B cell (primary cell): ENCODE measurements at places on chromosomes 7 and 10. TPM values are rescaled to one million over a fixed set of nuclear protein-coding genes. Genes with fewer than 3 reads are reported as not detected.

- DNase-seq = no peak
Measured at GRCh38 chr7:66055321-66055956, 20.2 kb upstream of the ASL start.

TLX1 gene
- total RNA-seq = not detected in 2 replicates

- DNase-seq = no peak
Measured at GRCh38 chr7:111788286-111789047, 226.2 kb upstream of the IMMP2L start.

THSD7A gene
- not detected in 2 replicates for total RNA-seq

HECW1 gene
- total RNA-seq = not detected in 2 replicates

- DNase-seq = no peak
Measured at GRCh38 chr7:137818036-137818435, 28.7 kb downstream of the DGKI start.

NPSR1 gene
- total RNA-seq = not detected in 2 replicates

DNA sequence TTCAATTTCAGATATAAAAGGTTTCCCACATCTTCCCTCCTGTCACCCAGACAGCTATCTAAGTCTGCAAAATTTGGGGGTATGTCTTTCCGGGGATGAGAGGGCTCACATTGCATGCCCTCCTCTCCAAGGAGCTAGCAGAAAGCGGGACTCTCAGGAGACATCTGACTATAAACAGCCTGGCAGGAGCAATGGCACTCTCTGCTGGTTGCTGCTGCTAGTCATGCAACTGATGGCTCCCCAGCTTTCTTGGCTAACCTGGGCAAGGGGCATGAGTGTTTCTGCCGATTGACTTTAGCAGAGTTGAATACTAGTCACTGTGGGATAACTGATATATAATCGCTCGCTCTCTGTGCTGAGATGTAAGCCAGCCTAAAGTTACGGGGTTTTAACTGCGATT, 12.0 kb downstream of the TBX20 start:
- DNase-seq = no peak

DNA sequence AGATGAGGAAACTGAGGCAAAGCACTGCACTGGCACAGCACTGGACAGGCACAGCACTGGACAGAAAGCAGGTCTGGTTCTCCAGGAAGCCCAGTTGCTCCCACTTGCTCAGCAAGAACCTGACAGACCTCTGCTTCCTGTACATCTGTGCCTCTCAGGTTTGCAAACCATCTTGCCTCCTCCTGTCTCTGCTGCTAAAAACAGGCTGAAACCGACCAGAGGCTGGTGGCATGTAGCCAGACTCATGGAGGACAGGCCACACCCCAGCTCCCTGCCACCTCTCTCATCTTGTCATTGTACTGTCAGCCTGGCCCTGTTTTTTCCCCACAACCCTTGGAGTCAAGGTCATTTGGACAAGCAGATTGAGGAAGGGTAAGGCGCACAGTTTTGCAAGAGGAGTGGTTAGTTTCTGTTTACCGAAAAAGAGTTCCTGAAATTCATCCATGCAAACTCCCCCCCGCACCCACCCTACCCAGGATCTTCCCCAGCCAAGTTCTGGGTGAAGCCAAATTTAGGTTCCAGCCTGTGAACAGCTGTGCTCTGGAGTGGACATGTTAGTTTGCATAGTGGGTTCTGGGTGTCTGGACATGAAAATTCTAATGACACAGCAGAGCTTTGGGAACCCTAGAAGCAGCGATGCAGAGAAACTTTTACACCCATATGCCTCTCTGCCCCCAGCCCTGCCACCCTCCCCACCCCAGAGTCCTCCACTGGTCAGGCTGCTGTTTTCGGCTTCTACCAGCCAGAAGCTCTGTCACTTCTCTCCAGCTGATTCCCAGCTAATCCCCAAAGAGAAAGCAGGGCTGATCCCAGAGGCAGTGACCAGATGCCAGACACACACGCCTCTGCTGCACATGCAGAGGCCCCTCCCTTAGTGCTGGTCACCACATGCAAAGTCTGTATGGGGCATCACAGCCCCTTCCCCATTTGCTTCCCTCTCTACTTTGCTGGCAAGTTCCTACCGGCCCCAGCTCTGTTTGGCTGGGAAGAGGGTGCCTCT, 8.5 kb upstream of the C10orf105 start:
- DNase-seq = peak; percentile 74

GRCh38 chr10:45404770-45405120, 30.7 kb downstream of the ALOX5 start:
- DNase-seq = no peak

GRCh38 chr10:121466424-121466823, 131.8 kb downstream of the FGFR2 start:
- no peak for DNase-seq

DNA sequence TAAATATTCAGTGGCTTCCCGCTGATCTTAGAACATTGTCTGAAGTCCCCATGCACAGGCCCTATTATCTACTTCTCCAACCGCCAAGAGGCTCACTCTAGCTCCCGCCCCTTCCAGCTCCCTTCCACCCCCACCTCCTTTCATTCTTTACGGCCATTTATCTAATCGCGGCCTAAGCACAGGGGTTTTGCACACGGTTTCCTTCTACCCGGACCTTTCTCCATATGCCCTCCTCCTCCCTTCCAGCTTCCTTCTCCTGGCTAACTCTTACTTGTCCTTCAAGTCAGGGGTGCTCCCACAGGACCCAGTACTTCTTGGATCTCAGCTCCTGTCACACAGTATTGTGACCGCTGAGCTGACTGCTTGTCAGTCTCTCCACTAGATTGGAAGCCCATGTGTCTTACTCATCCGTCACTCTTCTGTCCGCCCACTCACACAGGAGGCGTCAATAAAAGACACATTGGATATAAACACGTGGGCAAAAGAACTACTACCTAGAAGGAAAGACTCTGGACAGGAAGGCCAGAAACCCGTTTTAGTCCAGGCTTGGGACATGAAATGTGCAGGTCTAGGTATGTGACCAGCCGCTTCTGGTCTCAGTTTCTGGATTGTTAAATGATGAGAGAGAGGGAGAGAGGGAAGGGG, 20.2 kb upstream of the HPS1 start:
- DNase-seq = no peak

DNA sequence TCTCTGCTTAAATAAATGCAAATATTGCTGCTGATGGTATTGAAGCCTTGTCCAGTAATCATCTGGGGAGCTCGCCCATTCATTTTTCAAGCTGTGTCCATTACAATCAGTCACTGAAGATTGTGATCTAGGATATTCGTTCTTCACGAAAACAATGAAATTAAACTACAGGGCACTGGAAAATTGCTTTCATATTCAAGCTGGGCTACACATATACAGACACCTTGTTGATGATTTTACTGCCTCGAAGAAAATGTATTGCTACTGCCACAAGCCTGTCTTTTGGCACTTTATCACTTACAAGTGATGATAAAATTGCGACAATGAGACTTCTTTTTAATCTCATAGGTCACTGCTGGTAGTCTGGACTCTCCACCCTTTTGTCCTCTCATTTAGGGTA, 100.0 kb upstream of the MINDY3 start:
- DNase-seq = no peak

SPDYE5 gene
- not detected in 2 replicates for total RNA-seq

- no peak for DNase-seq
Measured at GRCh38 chr10:131689954-131690757, 210.7 kb upstream of the PPP2R2D start.

GRCh38 chr10:133141144-133141957, 18.7 kb upstream of the KNDC1 start:
- no peak for DNase-seq

DNA sequence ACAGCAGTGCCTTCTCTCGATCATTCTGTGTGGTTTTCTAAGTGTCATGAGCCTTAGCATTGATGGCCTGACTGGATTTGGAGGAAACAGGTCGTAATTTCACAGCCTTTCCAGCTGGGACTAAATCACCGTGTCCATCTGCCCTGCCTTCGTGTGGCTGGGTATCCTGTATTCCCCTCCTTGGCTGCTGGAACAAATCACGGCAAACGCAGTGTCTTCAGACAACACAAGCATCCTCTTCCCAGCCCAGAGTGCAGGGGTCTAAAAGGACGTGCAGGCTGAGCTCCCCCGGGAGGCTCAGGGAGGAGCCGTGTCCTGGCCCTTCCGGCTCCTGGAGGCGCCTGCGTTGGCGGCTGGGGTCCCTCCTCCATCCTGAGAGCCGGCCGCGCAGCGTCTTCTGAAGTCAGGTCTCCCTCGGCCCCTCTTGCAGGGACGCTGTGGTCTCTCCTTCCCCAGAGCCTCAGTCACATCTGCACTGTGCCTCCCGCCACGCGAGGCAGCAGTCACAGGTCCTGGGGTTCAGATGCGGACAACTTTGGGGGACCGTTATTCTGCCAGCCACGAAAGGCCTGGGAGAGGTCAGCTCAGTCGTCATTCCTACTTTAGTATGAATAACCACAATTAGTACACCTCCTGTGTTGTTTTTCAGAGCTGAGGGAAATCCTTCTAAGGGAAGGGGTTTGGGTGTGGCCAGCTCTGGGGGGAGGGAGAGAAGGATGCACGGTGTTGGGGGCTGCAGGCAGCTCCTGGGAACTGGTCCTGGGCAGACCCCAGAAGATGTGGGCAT, 41.1 kb downstream of the FAM20C start:
- DNase-seq = no peak

- no peak for DNase-seq
Measured at GRCh38 chr7:2732959-2733584, 45.1 kb downstream of the AMZ1 start.

DNA sequence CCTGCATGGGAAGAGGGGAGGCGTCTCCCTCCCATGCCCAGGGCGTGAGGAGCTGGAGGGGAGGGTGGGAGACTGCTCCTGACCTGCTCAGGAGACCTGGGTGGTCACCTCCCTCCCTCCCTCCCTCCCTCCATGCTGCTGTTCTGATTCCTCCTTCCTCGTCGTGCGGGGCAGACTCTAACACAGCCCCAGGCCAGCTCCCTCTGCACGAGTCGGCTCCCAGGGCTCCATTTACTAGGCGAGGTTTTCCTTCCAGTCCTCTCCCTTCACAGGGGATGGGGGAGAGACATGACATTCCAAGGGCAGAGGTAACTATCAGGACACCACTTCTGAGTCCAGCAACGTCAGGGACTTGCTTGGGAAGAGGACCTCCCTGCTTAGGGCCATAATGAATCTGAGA, 23.6 kb downstream of the VIPR2 start:
- DNase-seq = no peak
